ENCODE measurements at places on chromosomes 1 and 21. TPM values are rescaled to one million over a fixed set of nuclear protein-coding genes. Genes with fewer than 3 reads are reported as not detected.

The ZMYND12 gene
- total RNA-seq, result 0.34 TPM

The UQCRHL gene
- 0.89 TPM for total RNA-seq

The TACSTD2 gene
- total RNA-seq, result 0.45 TPM

The NUDT4B gene
- 11.0 TPM for total RNA-seq

The F5 gene
- total RNA-seq, result not detected

The LCE1A gene
- total RNA-seq, result not detected

The PLEKHO1 gene
- 52.3 TPM for total RNA-seq

The GABRD gene
- not detected for total RNA-seq

The AKT3 gene
- 11.3 TPM for total RNA-seq

The DIO1 gene
- not detected for total RNA-seq

The RBP7 gene
- not detected for total RNA-seq

The OPRD1 gene
- total RNA-seq, result not detected

All from bronchus fibroblast of lung (primary cell).